ENCODE measurements at places on chromosomes 7 and 10.

GRCh38 chr10:6766131-6766801 is 186.2 kb upstream of the PRKCQ start:
- no peak for DNase-seq

GRCh38 chr10:132543916-132544743 is 6.5 kb downstream of the INPP5A start:
- no peak for DNase-seq

- no peak for DNase-seq
These were observed 56.4 kb upstream of the PFKP start for GRCh38 chr10:3010816-3011460.

DNA sequence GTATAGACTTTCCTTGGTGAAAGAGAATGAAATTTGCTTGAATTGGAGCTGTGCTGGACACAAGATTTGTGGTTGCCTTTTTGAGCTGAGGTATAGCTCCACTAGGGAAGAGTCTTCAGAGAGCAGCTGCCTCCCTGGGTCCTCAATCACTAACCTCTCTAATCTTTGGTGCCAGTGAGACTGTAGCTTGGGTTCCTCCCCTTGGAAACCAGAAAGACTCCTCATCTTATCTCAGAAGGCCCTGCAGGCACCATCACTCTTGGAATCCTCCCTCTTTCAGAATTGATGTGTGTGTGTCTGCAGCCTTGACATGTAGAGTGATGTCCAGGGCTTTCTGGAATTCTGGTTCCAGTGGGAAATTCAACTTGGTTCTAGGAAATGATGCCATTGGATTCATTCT is 426.5 kb downstream of the RPS24 start:
- no peak for DNase-seq

DNA sequence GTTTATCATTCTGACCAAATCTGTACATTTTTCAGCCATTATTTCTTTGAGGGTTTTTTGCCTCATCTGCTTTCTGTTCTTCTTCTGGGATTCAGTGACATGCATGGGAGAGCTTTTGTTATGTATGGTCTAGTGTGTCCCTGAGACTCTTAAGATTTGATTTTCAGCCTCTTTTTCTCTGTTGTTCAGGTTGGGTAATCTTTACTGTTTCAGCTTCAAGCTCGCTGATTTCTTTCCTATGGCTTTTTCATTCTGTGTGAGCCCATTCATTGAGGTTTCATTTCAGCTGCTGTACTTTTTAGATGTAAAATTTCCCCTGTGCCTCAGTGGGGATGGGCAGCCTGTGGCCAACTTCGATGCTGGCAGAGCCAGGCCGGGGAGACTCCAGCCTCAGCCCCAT is 38.1 kb downstream of the FOXK1 start:
- DNase-seq = no peak
